ENCODE measurements at places on chromosomes 11 and 22.
A peak's percentile ranks its signal among the peaks of the same experiment; 100 is the strongest.

- DNase-seq: no peak
These were observed 578 bp upstream of the NUP160 start for GRCh38 chr11:47848700-47849155.

GRCh38 chr22:50313600-50313999, 6.2 kb upstream of the PLXNB2 start:
- DNase-seq: no peak

DNA sequence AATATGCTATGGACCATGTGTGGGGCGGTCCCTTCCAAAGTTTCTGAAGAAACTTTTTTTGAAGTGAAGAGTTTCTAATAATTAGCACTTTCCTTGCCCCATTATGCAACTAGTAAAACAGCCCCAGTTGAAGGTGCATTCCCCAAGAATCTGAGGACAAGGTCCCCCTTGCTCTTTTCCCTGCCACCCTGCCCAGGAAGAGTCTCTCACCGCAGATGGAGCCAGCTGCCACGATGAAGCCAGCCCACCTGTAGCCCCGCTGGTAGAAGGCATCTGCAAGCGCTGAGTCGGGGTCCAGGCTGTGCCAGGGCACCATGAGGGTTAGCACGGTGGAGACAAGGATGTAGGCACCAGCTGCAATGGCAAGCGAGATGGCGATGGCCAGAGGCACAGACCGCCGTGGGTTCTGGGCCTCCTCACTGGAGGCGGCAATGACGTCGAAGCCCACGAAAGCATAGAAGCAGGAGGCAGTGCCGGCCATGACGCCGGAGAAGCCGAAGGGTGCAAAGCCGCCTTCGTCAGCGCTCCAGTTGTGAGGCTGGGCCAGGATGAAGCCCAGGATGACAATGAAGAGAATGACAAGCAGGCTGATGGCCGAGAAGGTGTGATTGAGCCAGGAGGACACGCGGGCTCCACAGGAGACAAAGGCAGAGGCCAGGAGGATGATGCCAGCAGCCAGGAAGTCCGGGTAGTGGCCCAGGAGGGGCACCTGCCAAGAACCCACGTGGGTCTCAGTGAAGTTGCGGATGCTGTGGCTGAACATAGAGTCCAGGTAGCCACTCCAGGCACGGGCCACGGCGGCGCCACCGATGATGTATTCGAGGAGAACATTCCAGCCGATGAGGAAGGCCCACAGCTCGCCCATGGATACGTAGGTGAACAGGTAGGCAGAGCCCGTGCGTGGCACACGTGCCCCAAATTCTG, 1.5 kb downstream of the SLC7A4 start:
- DNase-seq: no peak

- no peak for DNase-seq
These were observed 62.7 kb downstream of the ISX start for GRCh38 chr22:35128637-35129036.

DNA sequence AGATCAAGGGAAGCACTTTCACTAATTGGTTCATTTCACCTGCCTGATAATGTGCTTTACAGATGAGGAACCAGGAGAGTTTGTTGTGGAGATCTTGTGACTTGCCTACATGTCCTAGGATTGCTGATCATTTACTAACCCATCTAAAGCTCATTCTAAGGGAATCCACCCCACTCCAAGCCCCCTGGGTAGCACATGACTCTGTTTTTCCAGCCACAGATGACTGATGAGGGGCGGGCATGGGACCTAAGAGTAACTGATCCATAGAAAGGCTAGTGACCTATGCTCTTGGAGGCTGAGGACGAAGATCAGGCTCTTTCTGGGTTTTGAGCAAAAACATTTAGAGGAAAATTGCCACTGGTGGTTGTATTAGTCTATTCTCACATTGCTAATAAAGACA, 378.1 kb downstream of the CADM1 start:
- DNase-seq: no peak

- DNase-seq: no peak
These were observed 55.1 kb upstream of the CLDN5 start for GRCh38 chr22:19579115-19579811.

- peak; percentile 5 for DNase-seq
These were observed 2.0 kb downstream of the KCNJ11 start for GRCh38 chr11:17386331-17387084.

DNA sequence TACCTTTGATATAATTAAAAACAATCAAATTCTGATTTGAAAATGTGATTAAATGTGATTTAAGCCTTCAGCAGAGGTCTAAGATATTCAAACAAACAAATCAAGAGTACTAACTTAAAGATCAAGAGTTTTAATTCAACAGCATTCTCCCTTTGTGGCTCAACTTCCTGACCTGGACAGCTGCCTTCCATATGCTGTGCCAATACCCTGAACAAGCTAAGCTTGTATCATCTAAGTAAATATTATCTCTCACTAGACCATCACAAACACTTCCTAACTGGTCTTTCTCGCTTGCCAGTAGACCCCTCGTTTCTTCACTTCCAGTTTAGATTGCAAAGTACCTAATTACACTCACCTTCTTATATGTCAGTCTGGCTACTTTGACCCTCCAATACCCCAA, 35.9 kb upstream of the P4HA3 start:
- no peak for DNase-seq

GRCh38 chr11:133929401-133930052, 27.2 kb downstream of the IGSF9B start:
- no peak for DNase-seq

DNA sequence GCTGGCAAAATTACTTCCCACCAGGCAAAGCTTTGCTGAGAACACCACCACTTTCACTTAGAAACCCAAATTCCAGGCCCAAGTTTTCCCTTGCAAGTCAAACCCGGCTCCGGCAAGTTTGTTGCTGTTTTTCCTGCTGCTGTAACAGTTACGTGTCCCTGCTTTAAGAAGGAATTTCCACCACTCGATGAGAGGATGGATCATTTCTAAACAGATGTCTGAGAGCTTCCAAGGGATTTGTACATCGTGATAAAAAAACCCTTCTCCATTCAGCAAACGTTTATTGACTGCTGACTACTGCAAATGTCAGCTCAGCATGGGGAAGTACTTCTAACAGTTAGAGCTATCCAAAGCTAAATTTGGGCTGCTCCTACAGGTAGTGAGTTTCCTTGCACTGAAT, 19.7 kb downstream of the P2RX3 start:
- no peak for DNase-seq

- no peak for DNase-seq
These were observed 41.4 kb upstream of the TTLL12 start for GRCh38 chr22:43228330-43228729.

DNA sequence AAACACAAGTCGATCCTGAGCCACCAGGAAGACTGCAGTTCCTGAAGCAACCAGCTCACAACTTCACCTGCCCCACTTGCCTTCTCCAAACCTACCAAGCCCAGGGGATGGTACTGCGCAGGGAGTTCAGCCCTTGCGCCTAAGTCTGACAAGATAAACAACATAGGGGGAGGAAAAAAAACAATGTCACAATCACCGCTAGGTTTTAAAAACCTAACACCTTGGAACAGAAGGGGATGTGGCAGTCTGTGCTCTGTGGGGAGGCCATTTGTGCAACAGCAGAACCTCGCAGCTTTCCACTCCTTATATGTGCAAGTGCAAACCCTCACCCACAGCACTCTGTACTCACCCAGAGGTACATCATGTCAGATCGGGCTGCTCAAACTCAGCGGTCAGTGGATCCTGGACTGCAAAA, 134.2 kb downstream of the RBFOX2 start:
- no peak for DNase-seq

- DNase-seq: no peak
These were observed at the start of gene MTFP1 for GRCh38 chr22:30425616-30426387. MTFP1 (plus strand) TSS chr22:30425768; CDS start chr22:30425880, 112 bp downstream.

GRCh38 chr11:102926517-102926916, 29.0 kb downstream of the MMP13 start:
- DNase-seq: no peak

DNA sequence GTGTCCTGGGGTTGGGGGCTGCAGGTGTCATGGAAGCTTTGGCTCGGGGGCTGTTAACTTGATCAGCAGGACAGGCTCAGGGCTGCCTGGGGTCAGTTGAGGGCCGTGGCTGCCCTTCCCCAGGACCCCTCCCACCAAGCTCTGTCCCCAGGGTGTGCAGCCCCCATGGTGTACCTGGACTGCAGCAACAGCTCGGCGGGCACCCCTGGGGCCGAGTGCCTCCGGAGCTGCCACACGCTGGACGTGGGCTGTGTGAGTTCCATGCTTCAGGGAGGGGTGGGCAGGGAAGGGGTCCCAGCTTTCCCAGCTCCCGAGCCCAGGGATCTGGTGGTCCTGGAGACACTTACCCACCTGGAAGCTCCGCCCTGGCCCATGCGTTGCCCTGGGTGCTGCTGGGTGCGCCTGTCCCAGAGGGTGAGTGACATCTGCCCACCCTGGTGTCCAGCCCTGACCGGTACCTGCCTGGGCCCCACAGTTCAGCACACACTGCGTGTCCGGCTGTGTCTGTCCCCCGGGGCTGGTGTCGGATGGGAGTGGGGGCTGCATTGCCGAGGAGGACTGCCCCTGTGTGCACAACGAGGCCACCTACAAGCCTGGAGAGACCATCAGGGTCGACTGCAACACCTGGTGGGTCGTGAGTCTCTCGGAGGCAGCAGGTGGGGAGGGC, 11.3 kb downstream of the MUC5B start:
- DNase-seq: no peak

DNA sequence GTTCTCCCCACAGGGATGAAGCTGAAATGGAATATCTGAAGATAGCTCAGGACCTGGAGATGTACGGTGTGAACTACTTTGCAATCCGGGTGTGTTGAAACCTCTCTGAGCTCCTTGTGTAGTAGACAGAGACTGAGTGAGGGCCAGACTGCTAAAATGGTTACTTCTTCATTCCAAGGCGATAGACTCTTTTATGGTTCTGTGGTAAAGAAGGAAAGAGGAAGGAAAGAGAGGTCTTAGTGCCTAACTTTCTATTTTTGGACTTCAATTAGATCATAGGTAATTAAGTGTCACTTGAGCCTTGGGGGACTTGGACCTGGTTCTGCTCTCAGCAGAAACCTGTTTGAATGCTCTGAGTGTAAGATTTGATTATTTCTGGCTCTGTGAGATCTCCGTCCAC, 54.7 kb downstream of the NF2 start:
- no peak for DNase-seq

DNA sequence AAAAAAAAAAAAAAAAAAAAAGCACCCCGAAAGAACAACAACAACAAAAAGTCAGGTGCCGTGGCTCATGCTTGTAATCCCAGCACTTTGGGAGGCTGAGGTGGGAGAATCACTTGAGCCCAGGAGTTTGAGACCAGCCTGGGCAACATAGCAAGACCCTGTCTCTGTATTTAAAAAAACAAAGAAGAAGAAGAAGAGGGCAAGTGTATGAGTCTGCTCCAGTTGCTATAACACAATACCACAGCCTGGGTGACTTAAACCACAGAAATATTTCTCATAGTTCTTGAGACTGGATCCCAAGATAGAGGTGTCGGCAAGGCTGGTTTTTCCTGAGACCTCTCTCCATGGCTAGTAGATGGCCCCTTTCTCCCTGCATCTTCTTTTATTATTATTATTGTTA, 12.4 kb downstream of the CRYBA4 start:
- DNase-seq: no peak

- DNase-seq: peak; percentile 43
These were observed 12.6 kb upstream of the TRIM44 start for GRCh38 chr11:35650006-35650405.

GRCh38 chr11:69841859-69842698, 22.9 kb upstream of the FGF3 start:
- no peak for DNase-seq

GRCh38 chr11:132872211-132872610, 660.1 kb downstream of the OPCML start:
- no peak for DNase-seq

DNA sequence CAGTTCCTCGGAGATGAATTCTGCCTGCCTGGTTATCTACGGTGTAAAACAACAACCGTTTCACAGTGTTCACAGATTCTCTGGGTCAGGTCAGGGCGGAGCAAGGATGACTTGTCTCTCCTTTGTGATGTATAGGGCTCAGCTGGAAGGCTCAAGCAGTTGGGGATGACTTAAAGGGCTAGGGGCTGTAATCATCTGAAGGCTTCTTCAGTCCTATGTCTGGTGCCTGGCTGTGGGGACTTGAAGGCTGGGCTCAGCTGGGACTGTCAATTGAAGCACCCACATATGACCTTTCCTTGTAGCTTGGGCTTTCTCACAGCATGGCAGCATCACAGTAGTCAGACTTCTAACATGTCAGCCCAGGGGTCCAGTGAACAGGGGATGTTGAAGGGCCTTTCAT, 29.3 kb downstream of the EIF3F start:
- no peak for DNase-seq

DNA sequence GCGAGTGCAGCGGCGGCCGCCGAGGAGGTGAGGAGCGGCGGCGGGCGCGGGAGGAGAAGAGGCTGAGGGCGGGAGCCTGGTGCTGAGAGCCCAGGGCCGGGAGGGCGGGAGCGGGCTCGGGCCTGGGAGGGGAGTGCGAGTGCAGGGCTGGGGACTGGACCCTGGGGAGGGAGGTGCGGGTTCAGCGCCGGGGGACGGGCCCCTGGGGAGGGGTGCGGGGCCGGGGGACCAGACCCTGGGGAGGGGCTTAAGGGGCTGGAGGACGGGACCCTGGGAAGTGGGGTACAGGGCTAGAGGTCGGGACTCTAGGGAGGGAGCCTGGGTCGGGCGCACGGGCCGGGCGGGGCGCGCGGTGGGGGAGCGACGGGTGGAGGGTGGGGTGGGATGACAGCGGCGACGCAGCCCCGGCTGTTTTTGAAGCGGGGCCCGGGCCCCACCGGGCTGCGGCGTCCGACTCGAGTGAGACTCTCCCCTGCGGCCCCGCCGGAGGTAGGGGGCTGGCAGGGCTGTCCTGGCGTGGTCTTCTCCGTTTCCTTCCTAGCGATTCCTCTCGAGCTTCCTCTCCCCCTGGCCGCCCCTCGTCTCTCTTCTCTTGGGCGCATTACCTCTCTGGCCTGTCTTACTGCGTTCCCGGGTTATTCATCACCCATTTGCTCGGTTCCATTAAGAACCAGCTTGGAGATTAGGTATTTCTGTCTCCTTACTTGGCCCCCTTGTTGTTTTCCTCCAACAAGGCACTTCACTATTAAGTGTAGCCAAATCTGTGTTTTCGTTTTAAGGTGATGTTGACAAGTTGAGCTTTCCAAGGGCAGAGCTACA, 754 bp downstream of the NUP50 start:
- no peak for DNase-seq

GRCh38 chr11:11304550-11304949, 48.5 kb downstream of the CSNK2A3 start:
- no peak for DNase-seq

GRCh38 chr11:106691807-106692365, 326.4 kb downstream of the GUCY1A2 start:
- no peak for DNase-seq

DNA sequence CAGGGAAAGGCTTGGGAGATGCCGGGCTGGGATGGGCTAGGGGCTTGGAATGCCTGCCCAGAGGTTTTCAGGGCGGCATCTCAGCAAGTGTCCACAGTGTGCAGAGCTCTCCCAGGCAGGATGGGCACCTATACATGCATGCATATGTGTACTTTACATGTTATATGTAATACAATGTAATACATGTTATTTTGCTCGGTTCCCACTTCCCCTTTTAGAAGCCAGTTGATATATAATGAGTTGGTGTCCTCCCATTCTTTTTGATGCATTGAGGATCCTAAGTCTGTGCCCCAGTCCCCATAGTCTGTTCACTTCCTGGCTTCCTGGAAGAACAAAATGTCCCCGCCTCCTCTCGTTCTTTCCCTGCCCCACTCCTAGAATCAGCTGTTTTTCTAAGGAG, 20.1 kb upstream of the EIF3D start:
- DNase-seq: no peak
